Stimulated activated memory B cell treated with anti-CD40 and anti-IgM and Interleukin-4, amounts not matched to agents 10 μg/mL and 1 μg/mL and 100 μg/mL, for 72 hours (primary cell): ENCODE measurements at places on chromosomes 6 and 20.

DNA sequence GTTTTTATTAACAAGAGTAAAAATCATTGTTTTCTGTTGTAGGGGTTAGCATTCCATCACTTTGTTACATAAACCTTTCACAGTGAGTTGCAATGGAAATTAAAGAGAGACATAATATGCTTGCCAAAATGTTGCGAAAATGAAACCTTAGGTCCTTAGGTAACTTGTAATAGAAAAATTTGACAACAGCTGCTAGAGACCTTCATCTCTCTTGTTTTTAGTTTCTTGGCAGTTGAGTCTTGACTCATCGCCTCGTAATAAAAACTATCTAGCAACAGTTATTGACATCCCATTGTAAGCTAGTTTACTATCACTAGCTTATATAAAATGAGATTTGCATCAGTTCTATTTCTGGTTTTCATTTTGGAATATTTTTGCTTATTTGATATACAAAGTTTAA is 179.0 kb upstream of the MMS22L start:
- no peak for ATAC-seq

DNA sequence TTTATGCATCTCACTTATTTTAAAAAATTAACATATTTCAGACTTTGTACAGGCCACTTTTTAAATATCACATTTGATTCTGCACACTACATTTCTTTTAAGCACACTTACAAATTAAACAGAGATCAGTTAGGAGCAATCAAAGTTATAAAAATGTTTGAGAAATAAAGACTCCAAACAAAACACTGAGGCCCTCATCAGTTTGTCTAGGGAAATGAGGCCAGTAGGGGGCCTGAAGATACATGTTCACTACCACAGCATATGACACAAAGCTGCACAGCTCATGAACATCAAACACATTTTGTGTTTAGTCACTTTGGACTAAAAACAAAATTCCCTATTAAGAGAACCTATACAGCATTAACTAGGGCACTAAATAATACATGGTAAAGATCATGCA is 180.5 kb downstream of the PDE7B start:
- ATAC-seq, result no peak

- no peak for ATAC-seq
These were observed 669.3 kb upstream of the GJE1 start for GRCh38 chr6:141463237-141463977.

GRCh38 chr6:62465206-62465605 is 179.2 kb upstream of the KHDRBS2 start:
- no peak for ATAC-seq

DNA sequence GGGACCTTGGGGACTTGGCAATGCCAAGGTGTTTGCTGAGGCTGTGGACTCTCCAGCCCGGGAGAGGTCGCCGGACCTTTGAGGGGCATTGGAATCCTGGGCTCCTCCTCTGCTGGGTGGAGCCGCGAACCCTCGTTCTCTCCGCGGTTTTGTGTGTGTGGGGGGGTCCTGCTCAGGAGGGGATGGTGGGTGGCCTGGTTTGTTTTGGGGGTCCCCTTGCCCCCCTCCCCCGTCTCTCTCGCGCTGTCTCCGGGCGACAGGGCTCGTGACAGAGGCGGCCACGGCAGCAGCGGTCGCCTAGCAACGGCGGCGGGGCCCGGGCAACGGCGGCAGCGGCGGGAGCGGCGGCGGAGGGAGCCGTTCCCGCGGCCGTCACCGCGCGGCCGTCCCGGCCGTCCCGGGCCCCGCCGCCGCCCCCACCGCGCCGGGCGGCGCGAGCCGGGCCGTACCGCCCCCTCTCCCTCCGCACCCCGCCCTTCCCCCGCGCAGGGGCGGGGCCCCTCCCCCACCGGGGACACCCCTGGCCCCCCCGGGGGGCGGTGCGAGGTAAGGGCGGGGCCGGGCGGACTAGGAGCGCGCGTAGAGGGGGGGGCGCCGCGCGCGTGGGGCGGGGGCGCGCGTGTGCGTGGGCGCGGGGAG is 7.8 kb downstream of the SYNGAP1 start:
- ATAC-seq, result peak; percentile 39

DNA sequence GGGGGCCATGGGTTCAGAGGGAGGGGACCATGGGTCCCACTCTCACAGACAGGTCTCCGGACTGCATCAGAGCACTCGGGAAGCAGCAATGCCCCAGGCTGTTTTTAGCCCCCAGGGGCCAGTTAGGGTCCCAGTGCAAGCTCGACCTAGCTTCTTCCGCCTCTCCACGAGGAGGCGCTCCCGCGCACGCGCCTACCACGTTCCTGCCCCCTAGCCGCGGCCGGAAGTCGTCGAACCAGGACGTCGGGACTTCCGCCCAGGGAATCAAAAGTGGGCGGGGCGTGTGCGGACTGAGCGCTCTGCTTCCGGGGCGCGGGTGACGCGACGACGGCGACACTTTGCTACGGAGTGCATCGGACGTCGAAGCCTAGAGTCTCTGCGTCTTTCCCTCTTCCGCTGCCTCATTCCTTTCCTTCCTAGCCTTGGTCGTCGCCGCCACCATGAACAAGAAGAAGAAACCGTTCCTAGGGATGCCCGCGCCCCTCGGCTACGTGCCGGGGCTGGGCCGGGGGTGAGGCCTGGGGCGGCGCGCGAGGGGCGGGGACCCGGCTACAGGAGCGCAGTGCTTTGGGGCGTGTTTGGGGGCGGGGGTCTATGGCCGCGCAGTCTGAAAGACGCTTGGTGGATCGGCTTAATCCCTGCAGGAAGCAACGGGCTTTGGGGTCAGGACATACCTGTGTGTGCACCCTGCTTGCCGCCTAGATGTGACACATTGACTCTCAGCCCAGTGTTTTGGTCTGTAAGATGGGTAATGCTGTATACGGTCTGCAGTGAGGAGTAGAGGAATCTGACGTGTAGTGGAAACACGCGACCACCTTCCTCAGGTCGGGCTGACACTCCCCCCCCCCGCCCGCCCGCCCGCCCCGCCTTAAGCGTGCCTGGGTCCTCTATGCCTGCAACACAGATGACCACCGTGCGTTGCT is at the start of gene PRPF6:
Gene PRPF6 (plus strand): TSS at position 327 of the 923 bp plus-strand sequence. CDS start 114 bp downstream, at position 441.
- peak; percentile 81 for ATAC-seq

GRCh38 chr6:1423578-1423977 is 34.2 kb downstream of the FOXF2 start:
- ATAC-seq, result no peak

- ATAC-seq, result no peak
These were observed 65.4 kb upstream of the SLC22A16 start for GRCh38 chr6:110541701-110542309.

- ATAC-seq, result peak; percentile 80
These were observed 28.6 kb downstream of the FOXO3 start for GRCh38 chr6:108589244-108589791.

DNA sequence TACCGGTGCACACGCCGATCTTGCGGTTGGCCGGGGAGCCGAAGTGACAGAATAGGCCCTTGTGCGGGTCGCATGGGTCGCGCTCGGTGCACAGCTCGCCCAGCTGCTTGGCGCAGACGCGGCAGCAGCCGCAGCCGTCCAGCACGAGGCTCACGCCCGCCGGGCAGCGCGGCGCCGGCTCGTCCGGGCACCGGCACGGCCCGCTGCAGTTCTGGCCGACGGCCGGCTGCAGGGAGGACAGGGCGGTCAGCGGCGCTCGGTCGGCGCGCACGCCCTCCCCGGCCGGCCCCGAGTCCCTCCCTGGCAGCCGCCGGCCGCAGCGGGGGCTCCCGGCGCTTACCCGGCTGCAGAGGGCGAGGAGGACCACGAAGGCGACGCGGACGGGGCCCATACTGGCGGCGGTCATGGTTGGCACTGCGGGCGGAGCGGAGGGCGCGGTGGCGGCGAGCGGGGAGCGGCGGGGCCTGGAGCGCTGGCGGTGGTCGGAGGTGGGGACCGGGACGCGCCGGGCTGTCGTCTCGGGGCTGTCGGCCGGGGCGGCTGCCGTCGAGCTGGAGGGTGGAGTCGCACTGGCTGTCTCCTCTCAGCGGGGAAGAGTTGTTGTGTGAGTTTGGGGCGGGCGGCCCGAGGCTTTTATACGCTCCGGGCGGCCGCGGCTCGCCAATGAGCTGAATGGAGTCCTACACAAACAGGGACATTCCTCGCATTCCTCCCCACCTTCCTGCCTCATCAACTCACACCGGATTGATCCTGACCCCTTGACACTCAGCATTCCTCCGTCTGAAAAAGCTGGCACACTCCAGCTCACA is at the start of gene CCN2:
Gene CCN2 (minus strand): TSS at position 606 of the 809 bp plus-strand sequence. CDS start 200 bp downstream, at position 406.
- ATAC-seq, result peak; percentile 49

DNA sequence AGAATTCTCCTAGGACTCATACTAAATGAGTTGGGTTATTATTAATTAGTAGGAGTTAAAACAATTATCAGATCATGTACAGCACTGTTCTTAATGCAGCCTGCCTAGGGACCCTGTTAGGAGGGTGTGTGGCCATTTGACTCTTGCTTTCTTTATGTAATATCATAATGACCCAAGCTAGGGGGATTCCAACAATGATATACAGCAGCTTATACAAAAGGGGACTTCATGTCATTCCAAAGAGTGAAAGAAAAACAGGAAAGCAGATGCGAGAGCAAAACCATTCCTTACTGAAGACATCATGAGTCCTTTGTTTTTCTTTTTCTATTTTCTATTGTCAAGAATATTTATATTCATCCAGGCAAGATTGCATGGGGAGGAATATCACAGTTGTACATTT is 455.2 kb downstream of the PLCB1 start:
- no peak for ATAC-seq

GRCh38 chr6:46220352-46221221 is 49.8 kb upstream of the ENPP5 start:
- ATAC-seq, result peak; percentile 85

GRCh38 chr6:92623431-92623830 is 795.9 kb downstream of the EPHA7 start:
- ATAC-seq, result no peak

DNA sequence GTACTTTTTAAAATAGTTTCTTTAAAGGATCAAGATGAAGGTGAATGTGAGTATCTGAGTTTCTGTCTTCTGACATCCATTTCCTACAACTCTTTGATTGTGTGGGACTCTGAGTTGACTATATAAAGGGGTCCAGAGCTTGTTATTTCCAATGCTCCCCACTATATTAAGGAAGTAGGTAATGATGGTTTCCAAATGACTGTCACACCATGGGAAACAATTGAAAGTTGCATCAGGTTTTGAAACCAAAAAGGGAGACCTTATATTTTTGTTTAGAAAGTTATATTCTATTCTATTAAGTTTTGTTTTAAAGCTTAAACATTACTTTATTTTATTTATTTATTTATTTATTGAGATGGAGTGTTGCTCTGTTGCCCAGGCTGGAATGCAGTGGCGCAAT is 11.2 kb downstream of the CASS4 start:
- ATAC-seq, result no peak

DNA sequence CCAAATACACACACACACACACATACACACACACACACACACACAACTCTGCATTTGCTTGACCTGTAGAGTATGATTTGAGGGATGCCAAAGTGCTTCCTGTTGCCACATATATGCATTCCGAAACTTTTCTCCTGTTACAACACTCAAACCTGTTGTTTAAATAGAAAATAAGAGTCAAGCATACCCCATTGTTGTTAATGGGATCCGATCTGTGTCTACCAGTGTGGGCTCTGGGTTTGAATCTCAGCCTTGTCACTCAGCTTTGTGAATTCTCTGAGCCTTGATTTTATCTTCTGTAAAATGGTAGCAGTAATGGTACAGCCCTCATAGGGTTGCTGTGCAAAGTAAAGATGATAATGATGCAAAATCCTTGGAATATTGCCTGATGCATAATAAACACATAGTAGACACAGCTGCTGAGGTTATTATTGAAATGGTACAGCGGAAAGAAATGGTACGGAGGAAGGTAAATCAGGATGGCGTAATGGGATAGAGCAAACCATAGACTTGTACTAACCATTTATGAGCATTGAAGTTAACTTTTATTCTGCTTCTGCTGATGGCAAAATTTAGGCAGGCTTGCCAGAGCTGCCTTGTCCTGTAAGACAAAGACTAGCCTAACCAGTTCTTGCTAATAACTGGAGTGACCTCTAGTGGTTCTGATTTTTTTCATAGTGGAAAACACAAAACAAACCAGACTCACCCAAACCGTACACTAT is 113.5 kb upstream of the PHACTR1 start:
- ATAC-seq, result no peak

GRCh38 chr6:108616973-108617372 is 56.3 kb downstream of the FOXO3 start:
- no peak for ATAC-seq

- ATAC-seq, result no peak
These were observed 300.6 kb upstream of the ECI2 start for GRCh38 chr6:4435981-4436445.

- ATAC-seq, result no peak
These were observed 180.9 kb downstream of the SASH1 start for GRCh38 chr6:148523551-148523950.

DNA sequence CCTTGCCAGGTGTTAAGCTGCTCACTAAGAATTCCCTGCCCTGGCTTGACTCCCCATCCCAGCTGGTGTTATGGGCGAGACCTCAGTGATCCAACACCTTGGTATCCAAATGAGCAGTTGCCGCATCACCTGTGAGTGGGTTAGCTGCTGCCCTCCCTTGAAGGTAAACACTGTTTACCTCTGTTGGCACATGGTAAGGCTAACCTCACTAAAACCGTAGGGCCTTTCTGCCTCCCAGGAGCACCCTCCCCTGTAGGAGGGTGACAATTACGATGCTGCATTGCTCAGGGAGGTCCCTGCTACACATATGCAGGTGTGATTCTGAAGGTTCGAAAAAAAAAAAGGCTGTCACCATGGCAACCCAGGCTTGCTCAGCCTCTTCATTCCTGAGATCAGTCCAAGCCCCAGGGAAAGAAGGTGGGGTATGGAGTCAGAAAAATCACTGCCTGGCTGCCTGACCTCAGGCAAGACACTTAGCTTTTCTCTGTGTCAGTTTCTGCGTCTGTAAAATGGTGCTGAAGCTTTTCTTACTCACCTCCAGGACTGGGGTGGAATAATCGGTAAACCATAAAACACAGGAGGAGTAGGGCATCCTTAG is 19.5 kb downstream of the PNPLA1 start:
- no peak for ATAC-seq

DNA sequence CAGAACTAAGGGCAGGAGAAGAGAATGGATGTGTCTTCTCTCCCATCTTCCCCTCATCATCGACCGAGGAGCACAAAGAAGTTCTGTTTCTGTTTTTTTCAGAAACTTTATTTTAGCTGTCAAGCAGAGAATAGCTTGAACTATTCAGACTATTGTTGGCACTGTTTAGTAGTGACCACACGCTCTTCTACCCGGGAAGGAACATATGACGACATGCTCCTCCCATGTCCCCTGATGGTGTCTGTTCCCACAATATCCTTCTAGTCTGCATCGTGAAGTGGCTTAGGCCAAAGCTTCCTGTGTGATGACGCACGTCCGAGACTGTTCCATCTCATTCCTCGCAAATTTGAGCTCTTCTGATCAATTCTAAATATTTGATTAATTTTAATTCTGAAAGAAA is 27.2 kb upstream of the KIF25 start:
- ATAC-seq, result no peak

DNA sequence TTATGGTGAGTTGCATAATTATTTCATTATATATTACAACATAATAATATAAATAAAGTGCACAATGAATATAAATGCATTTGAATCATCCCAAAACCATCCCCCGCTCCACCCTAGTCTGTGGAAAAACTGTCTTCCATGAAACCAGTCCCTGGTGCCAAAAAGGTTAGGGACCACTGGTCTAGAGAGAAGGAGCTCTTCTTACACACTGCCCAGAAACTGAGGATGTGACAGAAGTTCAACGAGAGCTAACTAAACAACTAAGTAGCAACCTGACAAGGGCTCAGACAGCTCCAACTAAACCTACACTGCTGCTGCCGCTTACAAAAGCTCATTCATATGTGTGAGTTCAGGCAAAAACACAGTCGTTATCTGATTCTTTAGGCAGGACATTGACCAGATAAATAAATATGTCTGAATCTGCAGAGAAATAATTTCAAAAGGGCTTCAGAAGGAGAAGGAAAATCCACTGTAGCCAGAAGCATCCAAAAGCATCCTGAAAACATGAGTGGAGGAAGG is 125.9 kb downstream of the ATXN1 start:
- no peak for ATAC-seq
